ENCODE measurements at places on chromosomes 5 and 9.

GRCh38 chr5:113115061-113115460 is 138.5 kb downstream of the DCP2 start:
- no peak for DNase-seq

- no peak for DNase-seq
Measured at GRCh38 chr9:33029231-33029786, 4.2 kb downstream of the DNAJA1 start.

- DNase-seq = peak; percentile 20
Measured at GRCh38 chr9:133059623-133060022, 2.2 kb upstream of the CEL start.

DNA sequence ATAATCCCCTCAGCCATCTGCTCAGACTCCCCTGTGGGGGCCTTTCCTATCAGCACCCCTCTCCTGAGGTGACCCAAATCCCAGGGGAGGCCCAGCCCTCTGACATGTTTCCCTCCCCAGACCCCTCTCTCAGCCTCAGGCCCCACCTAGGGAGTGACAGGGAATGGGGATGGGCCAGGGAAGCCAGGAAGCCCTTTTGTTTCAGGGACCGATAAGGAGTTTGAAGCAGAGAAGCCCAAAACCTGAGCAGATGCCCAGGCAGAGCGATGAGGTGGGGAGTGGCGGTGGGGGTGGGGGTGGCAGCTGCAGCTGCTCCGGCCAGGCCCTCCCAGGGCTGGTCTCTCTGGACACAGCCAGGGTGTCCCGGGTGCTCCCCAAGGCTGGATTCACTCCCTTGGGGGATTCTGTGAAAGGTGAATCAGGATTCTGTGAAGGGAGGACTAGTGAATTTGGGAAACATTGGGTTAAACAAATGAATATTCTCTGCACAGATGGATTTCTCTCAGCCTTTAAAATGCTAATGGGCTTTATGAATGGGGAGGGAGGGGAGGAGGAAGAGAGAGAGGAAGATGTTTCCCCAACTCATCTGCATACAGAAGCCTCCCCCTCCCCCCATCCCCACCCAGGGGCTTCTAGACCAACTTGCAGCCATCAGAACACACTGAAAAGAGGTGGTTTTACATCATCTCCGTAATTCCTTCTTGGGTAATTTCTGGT is 17.4 kb downstream of the AKNA start:
- no peak for DNase-seq

GRCh38 chr9:119216651-119217331 is 152.4 kb downstream of the BRINP1 start:
- DNase-seq = no peak

DNA sequence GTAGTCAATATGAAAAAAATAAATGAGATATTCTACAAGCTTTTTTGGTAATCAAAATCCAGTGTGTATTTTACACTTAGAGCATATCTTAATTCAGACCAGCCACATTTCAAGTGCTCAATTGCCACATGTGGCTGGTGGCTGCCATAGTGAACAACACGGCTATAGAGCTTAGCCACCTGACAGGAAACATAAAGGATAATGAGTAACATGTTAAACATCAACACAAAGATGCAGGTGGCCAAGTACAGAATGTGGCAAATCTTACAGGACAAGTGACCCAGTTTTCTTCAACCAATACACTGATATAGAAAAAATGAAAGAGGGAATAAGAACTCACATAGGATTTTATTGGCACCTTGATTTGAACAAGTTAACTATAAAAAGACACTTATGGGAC is 61.4 kb downstream of the KIF24 start:
- DNase-seq = no peak
